HAP-1 (cell line): ENCODE measurements at places on chromosomes 1 and 21.

DNA sequence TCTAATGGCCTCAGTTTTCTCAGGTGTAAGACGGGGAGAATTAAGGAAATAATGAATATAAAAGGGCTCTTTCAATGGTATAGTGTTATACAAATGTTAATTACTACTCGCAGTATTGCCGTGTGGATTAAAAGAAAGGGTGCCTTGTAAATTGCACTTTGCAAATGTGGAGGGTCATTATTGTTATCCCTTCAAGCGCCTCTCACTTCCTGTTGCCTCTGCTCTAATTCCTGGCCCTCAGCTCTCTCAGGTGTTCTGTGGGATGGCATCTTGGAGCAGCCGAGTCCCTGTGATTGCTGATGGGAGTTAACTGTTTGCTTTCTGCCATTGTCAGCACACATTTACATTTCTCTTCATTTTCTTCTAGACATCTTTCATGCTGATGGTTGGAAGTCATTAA, 7.1 kb upstream of the S100A11 start:
- DNase-seq: peak; percentile 74

DNA sequence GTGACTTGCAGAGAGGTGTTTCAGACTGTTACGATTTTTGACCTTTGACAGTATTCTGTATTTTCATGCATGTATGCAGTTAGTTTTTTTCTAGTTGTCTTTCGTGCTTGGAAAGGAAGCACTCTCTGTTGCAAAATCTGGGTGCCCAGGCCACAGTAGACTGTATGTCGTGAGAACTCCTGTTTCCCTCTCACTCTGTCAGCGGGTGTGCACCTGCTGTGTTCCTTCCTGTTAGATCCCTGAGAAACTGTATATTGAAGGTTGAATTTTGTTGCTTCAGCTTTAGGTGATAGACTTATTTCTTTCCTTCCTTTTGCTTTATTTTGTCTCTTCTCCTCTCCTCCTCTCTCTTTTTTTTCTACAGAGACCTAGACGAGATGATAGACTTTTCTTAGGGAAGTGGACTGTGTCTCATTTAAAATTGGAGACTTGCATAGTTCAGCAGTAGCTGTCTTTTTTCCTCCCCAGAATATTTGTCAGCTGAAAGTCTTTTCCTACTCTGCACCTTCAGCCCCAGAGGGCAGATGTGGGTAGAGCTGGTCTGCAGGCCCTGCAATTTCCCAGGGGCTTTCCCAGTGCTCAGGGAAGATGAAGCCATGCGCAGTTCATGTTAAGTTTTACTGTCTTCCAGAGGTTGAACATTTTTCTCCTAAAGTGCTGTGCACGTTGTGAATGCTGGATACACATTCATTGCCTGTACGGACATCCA, 1.4 kb downstream of the TRAPPC10 start:
- peak; percentile 33 for DNase-seq

GRCh38 chr21:43975469-43976098, 36.5 kb upstream of the TRAPPC10 start:
- peak; percentile 21 for DNase-seq

DNA sequence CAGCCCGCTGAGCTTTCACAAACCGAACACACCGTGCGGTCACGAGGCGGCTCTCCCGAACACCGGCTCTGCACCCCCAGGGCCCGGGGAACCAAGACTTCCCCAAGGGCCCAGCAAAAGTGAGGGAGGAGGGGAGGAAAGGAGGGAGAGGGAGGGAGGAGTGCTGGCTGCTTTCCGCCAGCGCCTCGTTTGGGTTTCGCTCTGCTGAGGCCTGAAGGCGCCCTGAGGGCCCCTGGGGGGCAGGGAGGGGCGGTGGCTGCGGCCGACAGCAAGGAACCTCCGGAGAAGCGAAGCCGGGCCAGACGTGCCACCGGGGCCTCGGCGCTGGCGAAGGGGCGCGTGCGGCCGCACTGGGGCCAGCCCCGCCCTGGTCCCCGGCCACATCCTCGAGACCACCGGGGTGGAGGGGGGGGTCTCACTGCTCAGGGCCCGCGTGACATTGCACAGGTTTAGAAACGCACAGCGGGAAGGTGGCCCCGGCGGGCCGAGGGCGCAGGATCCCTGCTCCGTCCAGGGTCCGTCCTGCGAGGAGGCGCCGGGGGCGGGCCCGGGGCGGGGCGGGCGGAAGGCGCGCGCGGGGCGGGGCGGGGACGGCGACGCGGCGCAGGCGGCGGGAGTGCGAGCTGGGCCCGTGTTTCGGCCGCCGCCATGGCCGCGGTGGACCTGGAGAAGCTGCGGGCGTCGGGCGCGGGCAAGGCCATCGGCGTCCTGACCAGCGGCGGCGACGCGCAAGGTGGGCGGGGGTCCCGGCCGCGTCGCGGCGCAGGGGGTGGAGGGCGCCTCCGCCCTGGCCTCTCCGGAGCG, at the start of gene PFKL:
Gene PFKL (plus strand): TSS at position 596 of the 804 bp plus-strand sequence. CDS start 53 bp downstream, at position 649.
- peak; percentile 79 for DNase-seq

- DNase-seq: no peak
Observed at GRCh38 chr1:199448646-199449045, 578.9 kb upstream of the NR5A2 start.

GRCh38 chr1:37630426-37631028, 4.2 kb downstream of the RSPO1 start:
- DNase-seq: no peak

DNA sequence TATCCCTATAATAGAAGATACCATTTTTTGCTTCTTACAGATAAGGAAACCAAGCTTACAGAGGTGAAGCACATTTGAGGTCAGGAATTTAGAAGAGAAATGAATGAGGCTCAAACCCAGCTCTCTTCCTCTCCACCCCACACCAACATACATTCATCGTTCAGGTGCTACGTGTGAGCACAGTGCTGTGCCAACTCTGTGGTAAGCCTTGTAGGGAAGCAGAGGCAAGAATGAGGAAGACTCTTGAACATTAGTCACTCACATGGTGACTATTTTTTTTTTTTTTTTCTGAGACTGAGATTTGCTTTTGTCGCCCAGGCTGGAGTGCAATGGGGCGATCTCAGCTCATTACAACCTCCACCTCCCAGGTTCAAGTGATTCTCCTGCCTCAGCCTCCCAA, 314.0 kb downstream of the NTNG1 start:
- DNase-seq: no peak

GRCh38 chr1:194477908-194478307, 1291.5 kb upstream of the B3GALT2 start:
- DNase-seq: no peak
